ENCODE measurements at places on chromosomes 7 and 10. TPM values are rescaled to one million over a fixed set of nuclear protein-coding genes. Genes with fewer than 3 reads are reported as not detected.

GAD2 gene
- total RNA-seq: not detected

PLAU gene
- total RNA-seq: 63.4 TPM

SMNDC1 gene
- 6.1 TPM for total RNA-seq

PRXL2A gene
- 0.77 TPM for total RNA-seq

MLXIPL gene
- total RNA-seq: 0.16 TPM
